Muscle of leg (tissue), 16 donors: ENCODE measurements at places on chromosomes 16 and 17. TPM values are rescaled to one million over a fixed set of nuclear protein-coding genes. Genes with fewer than 3 reads are reported as not detected.
A peak's percentile ranks its signal among the peaks of the same experiment; 100 is the strongest.

GRCh38 chr16:31128711-31129567 lies 6.6 kb downstream of the PRSS8 start:
- peaks cover 83% of the 10 kb centered on the region for H3K36me3 ChIP-seq
- peak overlapping the region; percentile 78 for H3K27ac ChIP-seq
- H3K27me3 ChIP-seq, result no peaks in the 10 kb centered on the region
- H3K4me3 ChIP-seq, result no peak overlapping the region
- DNase-seq, result peak; percentile 58
- peaks cover 3% of the 10 kb centered on the region for H3K4me1 ChIP-seq

CIAO2B gene
- total RNA-seq, result 115 TPM

TNS4 gene
- total RNA-seq, result not detected

DLX3 gene
- total RNA-seq, result not detected

CRHR1 gene
- 0.09 TPM for total RNA-seq

P2RX5 gene
- total RNA-seq, result 18.7 TPM

GRCh38 chr17:32912218-32912897 lies 15.6 kb upstream of the TMEM98 start:
- H3K36me3 ChIP-seq, result no peaks in the 10 kb centered on the region
- no peak overlapping the region for H3K4me3 ChIP-seq
- no peaks in the 10 kb centered on the region for H3K27me3 ChIP-seq
- peak; percentile 83 for DNase-seq

PPY gene
- total RNA-seq, result 0.18 TPM

CSH1 gene
- 21.9 TPM for total RNA-seq

PRSS36 gene
- 2.3 TPM for total RNA-seq

DNA sequence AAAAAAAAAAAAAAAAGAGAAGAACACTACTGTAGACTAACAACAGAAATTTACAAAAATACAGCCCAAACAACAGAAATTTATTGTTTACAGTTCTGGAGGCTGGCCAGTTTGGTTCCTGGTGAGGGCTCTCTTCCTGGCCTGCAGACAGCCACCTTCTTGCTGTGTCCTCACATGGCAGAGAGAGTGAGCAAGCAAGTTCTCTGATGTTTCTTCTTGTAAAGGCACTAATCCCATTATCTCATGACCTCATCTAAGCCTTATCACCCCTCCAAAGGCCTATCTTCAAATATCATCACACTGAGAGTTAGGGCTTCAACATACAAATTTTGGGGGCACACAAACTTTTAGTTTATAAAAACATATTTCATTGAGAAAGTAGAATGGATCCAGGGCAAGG lies 7.3 kb downstream of the ARSG start:
- no peak for DNase-seq
- no peak overlapping the region for H3K4me3 ChIP-seq
- no peaks in the 10 kb centered on the region for H3K36me3 ChIP-seq
- H3K27ac ChIP-seq, result no peak overlapping the region
- H3K27me3 ChIP-seq, result peaks cover 24% of the 10 kb centered on the region

- no peak overlapping the region for H3K4me3 ChIP-seq
- H3K4me1 ChIP-seq, result peaks cover 65% of the 10 kb centered on the region
- no peaks in the 10 kb centered on the region for H3K36me3 ChIP-seq
Observed at GRCh38 chr17:17029938-17030337, 12.3 kb upstream of the MPRIP start.

PDILT gene
- total RNA-seq, result not detected

TSPAN10 gene
- total RNA-seq, result 0.53 TPM

CLTC gene
- 151 TPM for total RNA-seq

- peak within 1 kb of the TSS; percentile 34 for H3K4me3 ChIP-seq
- H3K27ac ChIP-seq, result peak within 1 kb of the TSS; percentile 73
- no peaks in the 10 kb centered on the region for H3K36me3 ChIP-seq
- peaks cover 72% of the 10 kb centered on the region for H3K4me1 ChIP-seq
- H3K27me3 ChIP-seq, result peaks cover 2% of the 10 kb centered on the region
- peak; percentile 98 for DNase-seq
Observed at GRCh38 chr17:43661699-43662412, at the start of gene MEOX1. TSS of gene MEOX1 (minus strand) at chr17:43661922. CDS start at chr17:43661534, 388 bp downstream.

- no peaks in the 10 kb centered on the region for H3K4me1 ChIP-seq
- DNase-seq, result no peak
- H3K27ac ChIP-seq, result no peak overlapping the region
- H3K4me3 ChIP-seq, result no peak overlapping the region
Observed at GRCh38 chr16:69293401-69293800, 17.7 kb upstream of the VPS4A start.

DNA sequence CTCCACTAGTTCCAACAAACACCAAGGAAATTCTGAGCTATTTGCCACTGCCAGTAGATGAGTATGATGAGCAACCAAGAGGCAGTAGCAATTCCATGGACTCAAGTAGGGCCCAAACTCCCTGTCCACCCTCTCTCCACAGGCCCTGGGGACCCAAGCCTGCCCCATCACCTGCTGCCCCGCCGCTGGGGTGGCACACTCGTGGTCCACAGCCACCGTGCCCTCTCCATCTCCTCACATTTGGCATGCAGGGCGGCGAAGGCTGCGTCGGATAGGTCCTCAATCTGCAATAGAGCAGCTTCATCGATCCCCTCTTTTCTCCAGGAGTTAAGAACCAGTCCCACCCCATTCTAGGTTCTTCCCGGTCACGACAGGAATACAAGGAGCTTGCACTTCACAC lies 33.9 kb downstream of the STH start:
- peaks cover 80% of the 10 kb centered on the region for H3K36me3 ChIP-seq
- peaks cover 6% of the 10 kb centered on the region for H3K4me1 ChIP-seq
- no peak overlapping the region for H3K27ac ChIP-seq
- no peak for DNase-seq
- no peaks in the 10 kb centered on the region for H3K27me3 ChIP-seq

TMEM235 gene
- total RNA-seq, result 0.04 TPM

DNA sequence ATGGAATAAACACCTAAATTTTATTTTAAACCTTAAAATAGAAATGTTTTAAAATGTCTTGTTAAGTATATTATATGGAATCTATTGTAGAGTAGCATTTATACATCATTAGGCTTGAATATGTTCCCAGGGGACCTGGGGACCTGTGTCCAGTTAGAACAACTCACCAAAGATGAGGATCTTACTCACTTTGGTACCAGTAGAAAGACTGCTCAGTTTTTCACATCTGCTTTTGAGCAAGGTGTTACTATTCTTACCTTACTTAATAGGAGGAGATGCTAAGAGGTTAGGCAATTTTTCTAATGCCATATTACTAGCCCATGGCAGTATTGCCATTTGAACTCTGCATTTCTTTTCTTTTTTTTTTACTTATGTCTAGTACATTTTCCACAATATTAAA lies 14.7 kb downstream of the STXBP4 start:
- no peaks in the 10 kb centered on the region for H3K4me1 ChIP-seq
- no peak overlapping the region for H3K4me3 ChIP-seq
- H3K27ac ChIP-seq, result no peak overlapping the region
- DNase-seq, result no peak
- peaks cover 2% of the 10 kb centered on the region for H3K36me3 ChIP-seq

- no peaks in the 10 kb centered on the region for H3K4me1 ChIP-seq
- DNase-seq, result no peak
- H3K36me3 ChIP-seq, result peaks cover 30% of the 10 kb centered on the region
- no peak overlapping the region for H3K4me3 ChIP-seq
- no peaks in the 10 kb centered on the region for H3K27me3 ChIP-seq
Observed at GRCh38 chr17:82167028-82167427, 45.6 kb downstream of the CCDC57 start.

WNT9B gene
- total RNA-seq, result 0.04 TPM

DNA sequence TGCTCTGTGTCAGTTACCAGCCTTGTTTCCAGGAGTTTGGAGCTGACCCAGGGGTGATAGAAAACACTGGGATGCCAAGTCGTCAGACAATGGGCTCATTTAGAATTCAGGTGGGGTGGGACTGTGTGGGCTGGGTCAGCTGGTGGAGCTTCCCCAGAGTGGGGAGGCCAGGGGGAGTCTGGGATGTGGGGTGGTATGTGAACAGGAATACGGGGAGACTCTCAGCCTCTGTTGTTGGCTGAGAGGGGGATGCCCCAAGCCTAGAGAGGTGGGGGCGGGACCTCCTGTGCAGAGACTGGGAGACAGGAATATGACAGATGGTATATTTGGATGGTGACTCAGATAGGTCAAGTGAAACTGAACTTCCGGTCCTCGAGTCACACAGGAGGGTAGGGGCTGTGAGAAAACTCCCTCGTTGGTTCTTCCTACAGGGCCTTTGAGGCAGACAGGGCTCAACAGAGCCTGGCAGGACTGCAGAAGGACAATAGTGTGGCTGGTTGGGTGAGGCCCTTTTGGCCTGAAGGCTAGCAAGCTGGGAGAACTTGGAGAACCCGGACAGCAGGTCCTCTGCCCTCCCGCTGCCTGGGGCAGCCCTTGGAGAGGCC lies 23.7 kb downstream of the CDH1 start:
- DNase-seq, result no peak
- H3K27me3 ChIP-seq, result peaks cover 2% of the 10 kb centered on the region
- no peaks in the 10 kb centered on the region for H3K36me3 ChIP-seq

DNA sequence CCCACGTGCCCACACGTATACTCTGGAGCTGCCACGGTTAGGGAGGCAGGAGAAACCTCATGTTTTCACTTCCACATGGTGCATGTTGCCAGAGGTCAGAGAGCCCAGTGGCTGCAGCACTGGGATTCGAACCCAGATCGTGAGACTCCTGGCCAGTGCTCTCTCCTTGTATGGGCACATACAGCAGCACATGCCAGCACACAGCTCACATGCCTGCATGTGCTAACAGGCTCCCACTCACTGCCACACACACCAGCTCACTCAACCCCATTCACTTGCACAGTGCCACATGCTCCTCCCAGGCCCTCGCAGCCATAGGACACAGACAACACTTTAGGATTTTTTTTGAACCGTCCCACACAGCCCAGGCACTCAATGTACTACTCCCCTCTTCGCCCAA lies 49.5 kb upstream of the MRPS23 start:
- peaks cover 5% of the 10 kb centered on the region for H3K36me3 ChIP-seq
- H3K4me3 ChIP-seq, result no peak overlapping the region
- H3K4me1 ChIP-seq, result peaks cover 83% of the 10 kb centered on the region
- H3K27ac ChIP-seq, result peak overlapping the region; percentile 94

- H3K4me3 ChIP-seq, result no peak overlapping the region
- H3K4me1 ChIP-seq, result no peaks in the 10 kb centered on the region
- no peak for DNase-seq
- no peaks in the 10 kb centered on the region for H3K36me3 ChIP-seq
Observed at GRCh38 chr16:47873434-47873833, 282.4 kb downstream of the ABCC12 start.

- no peak overlapping the region for H3K27ac ChIP-seq
- peak; percentile 28 for DNase-seq
- H3K4me3 ChIP-seq, result no peak overlapping the region
- H3K4me1 ChIP-seq, result no peaks in the 10 kb centered on the region
- peaks cover 7% of the 10 kb centered on the region for H3K36me3 ChIP-seq
Observed at GRCh38 chr17:37220607-37220953, 155.2 kb upstream of the C17orf78 start.

- no peaks in the 10 kb centered on the region for H3K36me3 ChIP-seq
- H3K27ac ChIP-seq, result no peak overlapping the region
- H3K27me3 ChIP-seq, result peaks cover 8% of the 10 kb centered on the region
Observed at GRCh38 chr17:31845291-31845690, 13.8 kb downstream of the COPRS start.

DNA sequence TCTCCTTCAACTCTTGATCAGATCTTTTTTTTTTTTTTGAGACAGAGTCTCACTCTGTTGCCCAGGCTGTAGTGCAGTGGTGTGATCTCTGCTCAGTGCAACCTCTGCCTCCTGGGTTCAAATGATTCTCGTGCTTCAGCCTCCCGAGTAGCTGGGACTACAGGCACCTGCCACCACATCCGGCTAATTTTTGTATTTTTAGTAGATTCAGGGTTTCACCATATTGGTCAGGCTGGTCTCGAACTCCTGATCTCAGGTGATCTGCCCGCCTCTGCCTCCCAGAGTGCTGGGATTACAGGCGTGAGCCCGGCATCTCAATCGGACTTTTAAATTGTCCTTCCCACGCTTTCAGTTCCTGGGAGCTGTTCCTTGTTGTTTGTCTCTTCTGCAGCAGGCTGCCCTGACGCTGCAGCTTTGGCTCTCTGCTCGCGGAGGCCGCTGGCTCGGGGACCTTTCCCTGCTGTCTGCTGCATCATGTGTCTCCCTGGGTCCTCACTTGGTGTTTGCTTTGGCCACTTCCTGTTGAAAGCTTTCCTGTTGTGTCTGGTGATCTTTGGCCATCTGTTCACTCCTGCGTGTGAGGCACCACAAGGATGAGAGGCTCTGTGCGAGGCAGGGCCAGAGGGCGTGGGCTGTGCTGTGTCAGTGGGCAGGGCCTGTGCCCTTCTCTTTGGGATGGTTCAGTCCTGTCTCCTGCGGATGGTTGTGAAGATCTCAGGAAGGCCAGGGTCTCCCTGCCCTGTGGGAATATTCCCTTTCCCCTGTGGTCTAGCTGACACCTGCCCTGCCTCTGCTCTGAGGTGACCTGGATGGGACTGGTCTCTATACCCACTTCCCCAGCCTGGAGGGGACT lies 18.4 kb upstream of the CAPN15 start:
- no peak overlapping the region for H3K27ac ChIP-seq
- H3K36me3 ChIP-seq, result peaks cover 14% of the 10 kb centered on the region
- no peaks in the 10 kb centered on the region for H3K27me3 ChIP-seq
- H3K4me1 ChIP-seq, result no peaks in the 10 kb centered on the region
- DNase-seq, result peak; percentile 46

PLEKHH3 gene
- 44.1 TPM for total RNA-seq

DNA sequence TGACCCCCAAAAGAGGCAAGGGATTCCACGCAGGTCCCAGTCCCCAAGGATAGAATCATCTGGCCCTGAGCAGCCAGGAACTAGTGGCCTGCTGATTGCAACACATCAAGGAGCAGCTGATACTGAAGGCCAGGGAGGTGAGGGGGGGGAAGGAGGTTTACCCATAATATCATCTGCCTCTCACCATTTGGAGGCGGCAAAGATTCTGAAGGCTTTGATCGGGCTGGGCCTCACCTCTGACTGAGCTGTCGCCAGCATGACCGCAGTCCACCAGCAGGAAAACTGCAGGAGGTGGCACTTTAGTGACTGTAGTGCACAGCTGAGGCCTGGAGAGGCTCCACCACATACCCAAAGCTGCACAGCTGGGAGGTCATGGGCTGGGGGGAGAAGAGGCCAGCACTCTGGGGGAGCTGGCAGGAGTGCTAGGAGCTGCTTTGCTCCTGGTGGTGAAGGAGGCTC lies 20.5 kb upstream of the ITGA3 start:
- no peak overlapping the region for H3K27ac ChIP-seq
- peaks cover 17% of the 10 kb centered on the region for H3K4me1 ChIP-seq
- DNase-seq, result no peak

DNA sequence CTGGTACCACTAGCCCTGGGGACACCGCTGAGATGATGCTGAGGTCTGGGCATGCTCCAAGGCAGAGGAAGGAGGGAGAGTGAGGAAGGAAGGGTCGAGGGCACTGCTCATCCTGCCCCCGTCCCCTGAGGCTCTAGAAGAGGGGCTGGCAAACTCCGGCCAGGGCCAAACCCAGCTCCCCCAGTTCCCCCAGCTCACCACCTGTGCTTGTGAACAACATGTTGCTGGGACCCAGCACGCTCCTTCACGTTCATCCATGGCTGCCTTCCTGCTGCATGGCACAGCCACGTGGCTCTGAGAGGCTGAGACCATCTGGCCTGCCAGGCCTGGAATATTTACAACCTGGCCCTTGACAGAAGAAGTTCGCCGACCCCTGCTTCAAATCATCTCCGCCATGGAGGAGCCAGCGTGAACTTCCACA lies 81.2 kb downstream of the RBFOX3 start:
- H3K27me3 ChIP-seq, result peaks cover 60% of the 10 kb centered on the region
- H3K36me3 ChIP-seq, result no peaks in the 10 kb centered on the region
- no peak overlapping the region for H3K4me3 ChIP-seq
- no peaks in the 10 kb centered on the region for H3K4me1 ChIP-seq
